Motor neuron (in vitro differentiated cells): ENCODE measurements at places on chromosomes 13 and 19.

DNA sequence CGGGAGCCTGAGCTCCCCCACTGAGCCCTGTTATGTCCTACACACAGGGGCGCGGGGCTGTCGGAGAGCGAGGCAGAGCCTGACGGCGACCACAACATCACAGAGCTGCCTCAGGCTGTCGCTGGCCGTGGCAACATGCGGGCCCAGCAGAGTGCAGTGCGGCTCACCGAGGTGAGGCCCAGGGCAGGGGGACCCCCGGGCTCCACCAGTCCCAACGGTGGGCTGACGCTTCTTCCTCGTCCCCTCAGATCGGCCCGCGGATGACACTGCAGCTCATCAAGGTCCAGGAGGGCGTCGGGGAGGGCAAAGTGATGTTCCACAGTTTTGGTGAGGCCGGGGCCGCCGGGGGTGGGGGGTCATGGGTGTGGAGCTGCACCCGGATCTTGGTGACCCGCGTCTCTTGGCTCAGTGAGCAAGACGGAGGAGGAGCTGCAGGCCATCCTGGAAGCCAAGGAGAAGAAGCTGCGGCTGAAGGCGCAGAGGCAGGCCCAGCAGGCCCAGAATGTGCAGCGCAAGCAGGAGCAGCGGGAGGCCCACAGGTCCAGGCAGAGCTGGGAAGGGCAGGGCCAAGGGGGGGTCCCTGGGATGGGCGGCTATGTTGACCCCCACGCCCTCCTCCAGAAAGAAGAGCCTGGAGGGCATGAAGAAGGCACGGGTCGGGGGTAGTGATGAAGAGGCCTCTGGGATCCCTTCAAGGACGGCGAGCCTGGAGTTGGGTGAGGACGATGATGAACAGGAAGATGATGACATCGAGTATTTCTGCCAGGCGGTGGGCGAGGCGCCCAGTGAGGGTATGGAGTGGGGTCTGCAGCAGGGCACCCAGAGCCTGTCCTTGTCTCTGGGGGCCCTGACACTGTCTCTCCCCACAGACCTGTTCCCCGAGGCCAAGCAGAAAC is 1.2 kb upstream of the P2RY11 start:
- no peak for ATAC-seq

- no peak for ATAC-seq
These were observed 27.8 kb downstream of the ARID3A start for GRCh38 chr19:953445-954271.

GRCh38 chr13:23941211-23941610 is 43.9 kb upstream of the C1QTNF9B start:
- ATAC-seq, result no peak

- ATAC-seq, result peak; percentile 62
These were observed at the start of gene APC2 for GRCh38 chr19:1449467-1450442. Gene APC2, plus strand, starts transcription at chr19:1450121. Its CDS starts 2,881 bp downstream, at chr19:1453002.

- no peak for ATAC-seq
These were observed 162.5 kb downstream of the OLFM4 start for GRCh38 chr13:53191091-53191490.

DNA sequence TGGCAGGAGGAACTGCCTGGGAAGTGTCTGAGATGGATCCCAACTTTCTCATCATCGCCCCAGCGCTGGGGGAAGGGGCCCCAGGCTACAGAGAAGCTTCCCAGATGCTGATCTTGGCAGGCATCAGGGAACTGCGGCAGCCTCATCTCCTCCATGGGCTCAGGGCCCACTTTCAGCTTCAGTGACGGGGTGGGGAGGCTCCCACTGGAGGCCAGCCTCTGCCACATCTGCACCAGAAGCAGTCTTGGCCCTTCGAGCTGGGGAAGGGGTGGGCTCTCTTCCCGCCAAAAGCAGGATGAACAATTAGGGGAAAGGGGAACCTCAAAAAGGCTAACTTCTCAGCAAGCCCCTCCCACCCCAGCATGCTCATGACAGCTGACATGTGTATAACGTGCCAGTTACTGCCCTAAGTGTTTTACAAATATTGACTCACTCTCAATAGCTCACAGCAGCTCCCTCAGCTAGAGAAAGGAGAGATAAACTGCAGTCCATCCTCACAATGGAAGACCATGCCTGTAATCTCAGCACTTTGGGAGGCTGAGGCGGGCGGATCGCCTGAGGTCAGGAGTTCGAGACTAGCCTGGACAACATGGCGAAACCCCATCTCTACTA is 7.1 kb upstream of the S1PR2 start:
- ATAC-seq, result peak; percentile 63

DNA sequence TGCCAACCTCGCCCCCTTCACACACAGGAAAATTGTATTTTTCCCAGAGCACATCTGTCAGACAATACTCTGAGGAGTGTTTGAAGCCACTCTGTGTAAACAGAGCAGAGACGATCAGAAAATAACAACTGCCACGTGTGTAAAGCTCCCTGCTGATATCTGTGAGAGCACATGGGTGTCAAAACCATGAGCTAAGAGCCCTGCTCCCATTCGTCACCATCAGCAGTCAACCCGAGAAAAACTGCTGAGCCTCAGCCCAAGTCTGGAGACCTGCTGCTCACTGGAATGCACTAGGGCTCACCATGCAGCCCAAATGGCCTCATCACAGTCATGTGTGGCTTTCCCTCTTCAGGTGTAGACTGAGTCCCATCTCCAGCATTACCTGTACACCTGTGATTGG is 304.1 kb downstream of the FGF14 start:
- no peak for ATAC-seq

DNA sequence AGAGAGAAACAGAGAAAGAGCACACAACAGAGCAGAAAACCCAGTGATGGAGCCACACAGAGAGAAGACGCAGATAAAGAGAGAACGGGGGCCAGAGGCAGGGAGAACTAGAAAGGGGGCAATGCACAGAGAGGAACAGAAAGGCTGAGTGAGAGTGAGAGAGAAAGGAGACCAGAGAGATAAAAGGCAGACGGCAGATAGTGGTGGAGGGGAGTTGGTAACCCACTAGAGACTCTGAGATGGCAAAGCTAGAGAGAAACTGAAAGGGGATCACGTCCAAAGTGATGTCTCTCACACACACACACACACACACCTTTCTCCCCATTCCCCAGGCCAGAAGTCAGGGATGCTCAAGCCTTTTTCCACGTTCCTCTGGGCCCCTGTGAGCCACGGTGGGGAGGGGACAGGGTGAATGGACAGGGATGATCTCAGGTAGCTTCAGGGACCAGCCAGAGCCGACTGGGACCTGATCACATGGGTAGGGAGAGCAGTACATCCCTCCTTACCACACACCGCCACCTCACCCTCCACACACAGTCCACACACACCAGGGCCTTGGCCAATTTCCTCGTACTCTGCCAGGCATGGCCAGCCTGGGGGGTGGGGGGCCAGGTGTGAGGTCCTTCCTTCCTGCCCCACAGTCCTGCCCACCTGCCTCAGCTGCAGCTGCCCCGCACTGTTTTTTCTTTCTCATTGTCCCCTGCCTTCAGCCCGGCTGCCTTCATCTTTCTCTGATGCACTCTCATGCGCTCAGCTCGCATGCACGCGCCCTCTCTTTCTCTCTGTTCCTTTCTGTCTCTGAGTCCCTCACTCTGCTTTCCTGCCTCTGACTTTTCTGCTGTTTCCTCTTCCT is 22.5 kb upstream of the POU2F2 start:
- ATAC-seq, result no peak
